NCI-H2029 (cell line): ENCODE measurements at places on chromosomes 4 and X.
A peak's percentile ranks its signal among the peaks of the same experiment; 100 is the strongest.

DNA sequence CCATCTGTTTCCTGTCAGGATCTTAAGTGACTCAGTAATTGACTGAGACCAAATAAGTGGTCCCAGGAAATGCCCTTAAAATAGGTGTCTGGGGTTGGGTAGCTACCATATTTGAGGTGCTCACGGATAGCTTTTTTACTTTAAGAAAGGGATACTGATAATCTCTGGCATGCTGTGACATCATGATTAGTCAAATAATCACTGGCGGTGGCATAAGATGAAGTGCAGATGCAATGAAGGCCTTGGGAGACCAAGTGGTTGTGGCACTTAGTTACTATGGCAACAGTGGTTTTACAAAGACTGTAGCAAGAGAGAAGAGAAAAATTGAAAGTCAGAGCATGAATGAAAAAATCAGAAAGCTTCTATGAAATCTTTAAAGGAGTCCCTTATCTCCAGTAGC, 114.5 kb upstream of the SLIT2 start:
- no peak for DNase-seq

GRCh38 chr4:138021139-138021830, 220.9 kb downstream of the SLC7A11 start:
- no peak for DNase-seq

- no peak for DNase-seq
Measured at GRCh38 chrX:119552508-119552907, 12.7 kb downstream of the STEEP1 start.

GRCh38 chr4:188876881-188877280, 737.6 kb downstream of the TRIML1 start:
- no peak for DNase-seq

GRCh38 chrX:40622479-40623138, 619 bp upstream of the MPC1L start:
- DNase-seq, result no peak

GRCh38 chr4:70842761-70843435, 3.2 kb upstream of the GRSF1 start:
- no peak for DNase-seq

- DNase-seq, result no peak
Measured at GRCh38 chr4:3721627-3722026, 44.6 kb upstream of the ADRA2C start.

- DNase-seq, result peak; percentile 10
Measured at GRCh38 chr4:165208741-165209388, 1.5 kb downstream of the KLHL2 start.

DNA sequence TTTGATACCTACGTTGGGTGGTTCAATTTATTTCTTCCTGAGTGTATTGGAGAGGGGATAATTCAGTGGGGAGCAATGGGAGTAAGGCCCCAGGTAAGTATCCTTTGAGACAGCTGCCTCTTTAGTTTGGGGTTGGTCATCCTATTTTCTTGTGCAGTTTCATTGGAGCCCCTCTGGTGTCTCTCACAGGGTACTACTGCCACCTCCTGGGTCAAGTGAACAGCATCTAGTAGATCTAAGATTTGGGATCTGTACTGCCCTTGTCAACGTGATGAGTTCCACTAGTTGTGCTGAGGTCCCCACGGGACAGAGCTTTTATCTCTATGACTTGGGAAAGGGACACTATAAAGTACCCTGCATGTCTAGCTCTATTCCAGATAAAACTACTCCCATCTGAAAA, 80.6 kb downstream of the PBDC1 start:
- DNase-seq, result no peak

GRCh38 chr4:169677150-169677748, 56.9 kb downstream of the CLCN3 start:
- DNase-seq, result peak; percentile 3

DNA sequence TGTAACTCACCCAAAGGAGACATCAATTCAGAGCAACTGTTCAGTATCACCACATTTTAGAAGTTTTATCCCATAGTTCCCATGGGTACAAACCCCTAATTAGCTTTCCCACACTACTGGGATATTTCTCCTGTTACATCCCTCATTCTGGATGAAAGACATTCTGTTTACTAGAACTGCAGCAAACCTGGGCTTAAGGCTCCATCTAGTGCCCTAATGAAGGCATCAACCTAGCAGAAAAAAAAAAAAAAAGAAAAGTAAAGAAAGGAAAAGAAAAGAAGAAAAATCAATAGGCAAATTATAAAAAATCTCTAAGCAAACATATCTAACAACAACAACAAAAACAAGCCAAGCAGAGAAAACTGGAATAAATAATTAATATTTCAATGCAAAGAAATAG, 133.7 kb upstream of the CPXCR1 start:
- DNase-seq, result no peak

DNA sequence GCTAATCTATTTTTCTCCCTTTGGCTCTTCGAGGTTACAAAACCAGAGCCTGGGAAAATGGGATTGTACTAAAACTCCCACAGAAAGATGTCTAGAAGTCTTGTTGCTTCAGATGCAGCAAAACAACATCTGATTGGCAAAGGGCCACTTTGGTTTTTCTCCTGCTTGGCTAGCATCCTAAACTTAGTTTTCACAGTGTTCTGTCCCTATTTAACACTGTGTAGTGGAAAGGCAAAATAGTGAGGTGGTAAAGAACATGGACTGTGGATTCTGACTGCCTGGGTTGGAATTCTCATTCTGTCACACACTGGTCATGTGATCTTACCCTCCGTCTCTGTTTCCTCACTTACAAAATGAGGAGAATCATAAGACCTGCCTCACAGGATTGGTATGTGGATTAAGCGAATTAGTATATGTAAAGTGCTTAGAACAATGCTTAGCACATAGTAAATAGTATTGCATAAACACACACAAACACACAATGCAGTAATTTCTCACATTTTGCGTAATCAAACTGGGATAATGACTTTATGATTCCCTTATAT, 23.5 kb downstream of the TIGD2 start:
- no peak for DNase-seq

- peak; percentile 92 for DNase-seq
Measured at GRCh38 chr4:8044699-8045098, 105.0 kb upstream of the AFAP1 start.

DNA sequence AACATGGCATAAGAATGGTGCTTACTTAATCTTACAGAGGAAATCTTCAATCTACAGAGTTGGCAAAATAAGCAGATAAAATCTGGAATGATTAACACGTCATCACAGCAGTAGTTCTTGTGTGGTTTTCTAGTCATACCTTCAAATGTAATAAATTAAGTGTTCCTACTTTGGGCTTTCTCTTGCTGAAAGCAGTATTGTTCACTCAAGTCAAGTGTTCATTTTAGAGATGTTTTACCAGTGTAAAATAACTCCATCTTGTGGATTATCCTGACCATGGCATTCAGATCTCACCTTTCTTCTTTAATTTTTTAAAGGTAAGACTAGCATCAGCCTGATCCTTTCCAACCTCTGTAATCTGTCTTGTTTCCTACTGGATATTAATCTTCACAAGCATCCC, 72.9 kb downstream of the ADAMTS3 start:
- DNase-seq, result no peak

DNA sequence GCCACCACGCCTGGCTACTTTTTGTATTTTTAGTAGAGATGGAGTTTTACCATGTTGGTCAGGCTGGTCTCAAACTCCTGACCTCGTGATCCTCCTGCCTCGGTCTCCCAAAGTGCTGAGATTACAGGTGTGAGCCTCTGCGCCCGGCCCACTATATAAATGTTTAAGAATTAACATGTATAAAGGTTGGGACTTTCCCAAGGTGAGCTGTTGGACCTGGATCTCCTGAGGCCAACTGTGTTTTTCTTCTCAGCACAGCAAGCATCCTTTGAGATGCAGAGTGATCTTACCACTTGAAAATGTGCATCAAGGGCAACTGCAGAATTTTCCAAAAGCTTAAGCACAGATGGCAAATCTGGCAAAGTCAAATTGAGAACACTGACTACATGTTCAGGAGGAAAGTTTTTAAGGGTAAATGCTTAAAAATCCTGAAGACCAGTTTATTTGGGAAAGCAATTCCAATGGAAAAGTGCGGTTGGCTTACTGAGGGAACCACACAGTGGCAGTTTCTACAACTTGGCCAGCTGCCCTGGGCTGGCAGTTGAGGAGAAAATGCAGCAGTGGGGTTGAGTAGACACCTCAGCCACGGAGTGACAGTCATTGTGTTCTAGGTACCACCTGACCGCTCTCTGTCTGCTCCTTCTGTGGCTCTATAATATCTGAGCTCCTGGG, 168.9 kb downstream of the CBR4 start:
- peak; percentile 25 for DNase-seq

- no peak for DNase-seq
Measured at GRCh38 chr4:120994521-120994920, 72.0 kb upstream of the PRDM5 start.

DNA sequence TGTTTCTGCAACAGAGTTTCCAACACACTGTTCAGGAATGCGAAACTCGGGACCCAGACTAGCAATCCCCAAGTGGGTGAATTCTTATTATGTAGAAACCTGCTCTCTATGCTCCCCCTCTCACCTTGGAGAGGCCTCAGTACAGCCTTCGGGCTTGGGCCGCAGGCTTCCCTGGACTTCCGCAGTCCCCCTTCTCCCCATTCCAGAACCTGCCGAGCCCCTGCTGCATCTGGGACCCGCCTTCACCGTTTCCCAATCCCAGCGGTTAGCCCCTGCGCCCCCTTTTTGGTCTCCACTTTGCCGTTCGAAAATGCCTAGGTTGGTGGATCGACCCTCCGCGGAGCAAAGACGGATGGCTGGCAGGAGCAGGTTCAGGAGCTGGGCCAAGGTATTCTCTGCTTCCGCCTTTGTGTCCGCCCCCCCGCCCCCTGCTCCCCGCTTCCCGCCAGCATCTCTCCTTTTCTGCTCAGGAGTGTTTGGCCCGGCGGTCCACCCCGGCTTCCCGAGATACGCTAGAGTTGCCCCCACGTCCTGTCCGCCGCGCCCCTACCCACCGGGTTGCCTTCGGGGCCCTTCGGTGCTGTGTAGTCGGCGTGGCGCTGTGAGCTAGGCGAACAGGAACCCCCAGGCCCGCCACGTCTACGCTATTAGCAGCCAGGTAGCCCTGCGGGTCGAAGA, 11.5 kb downstream of the HAND2 start:
- no peak for DNase-seq

GRCh38 chr4:30600246-30601017, 119.7 kb upstream of the PCDH7 start:
- DNase-seq, result no peak

- no peak for DNase-seq
Measured at GRCh38 chr4:154491341-154492271, at the start of gene DCHS2. DCHS2 (minus strand) TSS chr4:154491799; CDS start chr4:154491355, 444 bp downstream.

DNA sequence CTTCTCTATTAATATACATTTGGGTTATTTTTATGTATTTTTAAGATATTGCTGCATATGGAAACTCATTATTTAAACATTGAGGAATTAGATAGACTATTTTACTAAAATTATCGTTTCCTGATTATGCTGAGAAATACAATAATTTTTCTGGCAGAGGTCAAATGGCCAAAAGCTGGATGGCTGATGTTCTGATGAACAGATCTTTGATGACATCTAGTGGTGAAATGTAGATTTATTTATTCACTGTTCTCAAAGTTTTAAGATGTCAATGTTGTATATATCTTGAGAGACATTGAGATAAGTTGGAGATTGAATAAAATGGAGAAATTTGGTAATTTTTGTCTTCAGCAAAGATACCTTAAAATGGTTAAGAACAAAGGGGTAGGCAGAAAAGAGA, 96.2 kb downstream of the UGT8 start:
- DNase-seq, result peak; percentile 24

DNA sequence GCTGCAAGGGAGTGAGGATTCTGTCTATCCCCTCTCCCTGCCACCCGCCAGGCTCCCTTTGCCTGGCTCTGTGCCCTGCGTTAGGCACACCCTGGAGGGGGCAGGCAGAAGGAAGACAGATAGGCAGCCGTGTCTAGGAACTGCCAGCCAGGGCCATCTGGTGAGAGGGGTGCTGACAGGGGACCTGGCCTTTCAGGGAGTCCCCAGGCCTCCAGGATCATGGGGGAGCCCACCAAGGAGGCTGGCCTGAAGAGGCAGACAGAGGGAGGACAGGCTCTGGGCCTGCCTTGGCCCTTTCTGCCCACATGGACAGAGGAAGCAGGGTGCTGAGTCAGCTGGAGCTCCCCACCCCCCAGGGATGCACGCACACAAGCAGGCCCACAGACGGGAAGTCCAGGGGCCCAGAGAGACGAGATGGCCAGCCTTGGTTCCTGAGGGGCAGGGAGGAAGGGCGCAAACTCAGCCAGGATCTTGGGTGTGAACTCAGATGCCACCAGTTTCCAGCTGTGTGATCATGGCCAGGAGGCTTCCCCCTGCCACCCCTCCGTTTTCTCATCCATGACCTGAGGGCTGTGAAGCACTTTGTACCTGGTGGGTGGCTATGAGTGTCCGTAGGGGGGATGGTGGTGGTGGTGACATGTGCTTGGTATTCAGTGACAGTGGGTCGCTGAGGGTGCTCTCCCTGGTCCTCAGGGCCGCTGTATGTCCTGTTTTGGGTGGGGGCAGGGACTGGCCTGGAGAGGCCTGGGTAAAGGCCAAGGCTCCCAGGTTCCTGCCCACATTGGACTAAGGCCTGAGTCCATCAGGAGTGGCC, 1.8 kb downstream of the SH3BP2 start:
- no peak for DNase-seq

GRCh38 chr4:47071901-47072341, 40.6 kb downstream of the GABRB1 start:
- DNase-seq, result no peak

- no peak for DNase-seq
Measured at GRCh38 chr4:103074744-103075434, 1.7 kb downstream of the SLC9B2 start.

DNA sequence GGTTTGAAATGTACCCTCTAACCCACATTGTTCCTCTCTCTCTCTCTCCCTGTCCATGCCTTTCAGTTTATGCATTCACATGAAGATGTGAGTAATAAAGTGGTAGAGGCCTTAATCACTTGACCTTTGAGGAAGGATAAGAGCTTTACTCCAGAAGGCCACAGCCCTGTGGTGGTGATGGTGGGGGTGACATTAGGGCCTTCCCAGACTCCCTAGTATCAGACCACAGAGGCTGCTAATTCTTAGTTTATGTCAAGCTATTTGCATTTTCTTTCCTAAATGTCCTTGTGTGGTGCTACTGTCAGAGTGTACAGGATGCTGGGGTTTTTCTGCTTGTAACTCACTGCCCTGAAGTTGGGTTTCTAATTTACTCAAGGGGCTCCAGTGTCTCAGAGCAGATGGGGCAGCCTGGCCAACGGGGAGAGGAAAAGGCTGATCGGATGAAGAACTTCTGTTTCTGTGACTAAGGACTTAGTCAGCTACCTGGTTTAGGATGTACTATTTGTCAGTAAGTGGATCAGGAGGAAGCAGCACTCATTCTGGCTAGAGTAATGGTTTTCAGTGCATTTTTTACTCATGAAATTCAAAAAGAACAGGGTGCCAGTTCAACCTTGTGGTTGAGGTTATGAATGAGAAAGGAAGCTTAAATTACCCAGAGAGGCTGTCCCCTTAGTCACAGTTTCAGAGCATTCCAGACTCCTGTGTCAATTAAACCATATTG, 509.6 kb upstream of the DIPK2B start:
- no peak for DNase-seq

GRCh38 chr4:29142708-29143107, 1577.5 kb upstream of the PCDH7 start:
- DNase-seq, result no peak

DNA sequence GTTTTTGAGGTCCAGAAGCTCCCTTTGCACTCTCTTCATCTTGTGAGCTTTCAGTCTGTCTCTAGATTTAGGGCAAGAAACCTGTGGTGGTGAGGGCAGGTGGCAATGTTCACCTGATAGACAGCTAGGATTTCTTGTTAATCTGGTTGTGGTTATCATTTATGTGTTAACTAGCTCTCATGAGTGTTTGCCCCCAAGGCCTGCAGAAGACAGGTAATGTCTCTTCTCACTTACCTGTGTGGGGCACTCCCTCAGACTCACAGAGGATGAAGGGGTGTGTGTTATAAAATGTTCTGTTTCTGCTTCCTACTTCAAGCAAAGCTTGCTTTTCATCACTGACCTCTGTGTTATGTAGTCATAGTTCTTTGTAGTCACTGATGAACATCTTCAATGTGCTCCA, 17.8 kb downstream of the EGF start:
- no peak for DNase-seq
